ENCODE measurements at places on chromosomes 6 and 20.

DNA sequence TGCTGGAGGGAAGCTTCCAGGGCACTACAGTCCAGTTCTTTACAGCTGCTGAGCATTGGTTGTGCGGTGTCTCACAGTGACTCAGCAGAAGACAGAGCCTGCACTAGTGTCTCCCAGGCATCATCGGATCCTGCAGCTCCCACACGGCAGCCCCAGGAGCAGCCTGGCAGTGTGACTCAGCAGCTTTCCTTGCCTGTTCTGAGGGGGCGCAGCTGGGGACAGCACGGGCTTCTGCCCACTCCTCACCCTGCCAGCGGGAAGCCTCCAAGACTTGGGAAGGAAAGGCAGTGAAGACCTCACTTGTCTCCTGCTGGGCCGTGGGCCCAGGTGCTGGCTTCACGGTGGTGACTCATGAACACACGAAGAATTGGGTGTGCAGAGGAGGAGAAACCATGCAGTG is 165.4 kb downstream of the SYNDIG1 start:
- DNase-seq, result peak; percentile 95

DNA sequence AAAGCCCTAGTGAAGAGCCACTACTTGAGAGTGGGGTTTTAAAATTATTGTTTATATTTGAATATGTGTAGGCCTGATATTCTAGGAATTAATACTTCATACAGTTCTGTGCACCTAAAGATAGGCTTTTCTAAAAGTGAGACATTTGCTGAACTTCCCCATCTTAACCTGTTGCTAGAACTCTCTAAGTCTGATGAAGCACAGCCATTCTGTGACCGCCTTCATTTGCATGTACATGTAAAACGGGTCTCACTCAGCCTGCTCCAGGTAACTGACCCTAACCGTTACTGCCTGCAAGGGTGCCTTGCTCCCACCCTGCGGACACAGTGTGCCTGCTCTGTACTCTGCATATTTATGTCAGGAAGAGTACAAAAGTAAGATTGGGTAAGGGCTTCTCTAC is 44.3 kb upstream of the IRF4 start:
- no peak for DNase-seq

DNA sequence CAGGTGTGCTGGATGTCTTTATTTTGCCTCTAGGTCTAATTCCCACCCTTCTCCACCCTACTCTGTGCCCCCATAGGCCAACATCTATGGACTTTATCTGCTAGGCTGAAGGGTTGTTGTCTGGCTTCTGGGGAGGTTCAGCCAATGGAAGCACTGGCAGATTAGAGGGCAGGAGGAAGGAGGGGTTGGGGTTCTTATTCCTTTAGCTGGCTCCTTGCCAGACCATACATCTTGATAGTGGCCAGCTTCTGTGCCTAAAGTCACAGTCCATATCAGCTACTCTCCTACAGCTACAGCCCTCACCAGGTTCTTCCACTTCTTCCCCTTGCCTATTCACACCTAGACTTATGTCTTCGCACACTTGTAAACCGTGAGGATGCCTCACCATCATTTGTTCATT is 41.1 kb downstream of the ROS1 start:
- no peak for DNase-seq

- no peak for DNase-seq
Observed at GRCh38 chr20:60765821-60766403, 486.1 kb upstream of the CDH4 start.

GRCh38 chr6:111185954-111186353 is 98.7 kb downstream of the SLC16A10 start:
- no peak for DNase-seq

GRCh38 chr6:146999766-147000165 is 204.5 kb upstream of the STXBP5 start:
- DNase-seq, result no peak

DNA sequence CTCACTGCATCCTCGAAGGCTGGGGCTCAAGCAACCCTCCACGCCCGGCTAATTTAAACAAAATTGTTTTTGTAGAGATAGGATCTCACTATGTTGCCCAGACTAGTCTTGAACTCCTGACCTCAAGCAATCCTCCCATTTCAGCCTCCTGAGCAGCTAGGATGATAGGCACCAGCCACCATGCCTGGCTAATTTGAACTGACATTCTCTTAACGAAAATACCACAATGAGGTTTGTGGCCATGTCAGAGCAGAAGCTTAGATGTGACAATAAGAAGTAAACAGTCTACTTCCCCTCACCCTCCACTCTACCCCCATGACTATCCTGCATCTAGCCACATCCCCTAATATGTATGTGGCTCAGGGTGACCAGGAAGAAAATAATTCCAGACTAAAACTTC is 74.8 kb upstream of the PLCB4 start:
- DNase-seq, result no peak
